PC-9 (cell line): ENCODE measurements at places on chromosomes 12 and 14. TPM values are rescaled to one million over a fixed set of nuclear protein-coding genes. Genes with fewer than 3 reads are reported as not detected.

DNA sequence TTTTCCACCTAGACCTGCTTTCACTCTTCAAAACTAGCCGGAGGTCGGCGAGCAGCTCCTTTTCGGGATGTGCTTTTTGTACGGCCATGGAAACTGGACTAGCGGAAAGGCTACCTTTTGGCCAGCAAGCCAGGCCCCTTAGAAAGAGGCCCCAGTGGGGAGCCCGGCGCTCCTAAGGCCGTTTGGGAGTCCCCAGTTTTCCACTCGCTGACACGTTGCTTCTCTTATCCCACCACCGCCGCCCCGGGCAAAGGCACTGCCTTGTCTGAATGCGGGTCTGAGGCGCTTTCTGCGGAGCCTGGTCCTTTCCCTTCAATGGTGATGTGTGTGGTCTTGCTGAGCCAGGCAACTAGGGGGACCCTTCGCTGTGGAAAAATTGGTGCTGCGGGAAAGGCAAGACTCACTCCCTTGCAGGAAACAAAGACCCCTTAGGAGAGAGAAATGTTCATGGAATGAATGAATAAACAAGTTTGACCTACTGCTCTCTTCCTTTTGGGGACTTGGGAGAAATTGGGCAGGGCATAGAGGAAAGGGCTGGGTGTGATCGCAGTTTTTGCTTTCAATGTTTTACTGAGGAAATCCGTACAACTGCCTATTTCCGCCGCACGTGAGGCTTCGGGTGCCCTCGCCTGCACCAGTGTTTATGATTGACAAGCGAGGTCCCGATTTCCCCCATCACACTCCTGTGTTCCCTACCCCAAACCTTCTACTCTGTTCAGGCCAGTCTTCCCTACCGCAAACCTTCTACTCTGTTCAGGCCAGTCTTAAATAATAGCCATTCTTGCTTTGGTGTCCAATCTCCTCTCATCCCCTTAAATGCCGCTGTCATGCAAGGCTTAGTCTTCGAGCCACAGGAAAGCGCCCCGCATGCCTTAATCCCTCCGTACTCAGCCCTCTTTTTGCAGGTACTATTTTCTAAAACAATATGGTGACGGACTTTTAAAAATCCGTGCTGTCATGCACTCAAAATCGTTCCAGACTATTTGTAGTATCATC, 1.0 kb upstream of the SLC38A2 start:
- peaks cover 30% of the 10 kb centered on the region for H3K36me3 ChIP-seq
- DNase-seq, result peak; percentile 51
- peak overlapping the region; percentile 94 for H3K4me3 ChIP-seq

ABCD2 gene
- not detected in 2 replicates for total RNA-seq

GRCh38 chr12:104121001-104121400, 17.0 kb downstream of the NFYB start:
- peak; percentile 81 for DNase-seq
- no peaks in the 10 kb centered on the region for H3K27me3 ChIP-seq
- H3K4me1 ChIP-seq, result peaks cover 24% of the 10 kb centered on the region
- H3K4me3 ChIP-seq, result no peak overlapping the region

DENND5B gene
- total RNA-seq, result 9.2 and 10.2 TPM in 2 replicates

DNA sequence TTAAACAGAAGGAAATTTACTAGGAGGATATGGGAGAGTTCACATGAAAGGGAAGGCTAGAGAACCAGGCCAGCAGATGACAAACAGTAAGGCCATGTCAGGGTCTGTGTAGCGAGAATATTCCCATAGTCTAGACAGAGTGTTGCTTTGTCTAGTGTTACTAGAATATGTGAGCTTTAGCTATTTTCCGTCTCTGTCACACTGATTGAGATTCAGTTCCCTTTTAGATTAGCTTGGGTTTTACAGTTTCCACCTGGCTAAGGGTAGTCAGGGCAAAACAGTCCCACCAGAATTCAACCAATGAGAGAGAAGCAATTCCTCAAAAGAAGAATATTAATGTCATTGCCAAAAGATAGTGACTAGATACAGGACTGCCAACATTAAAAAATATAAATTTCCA, 82.8 kb upstream of the MDM1 start:
- no peaks in the 10 kb centered on the region for H3K36me3 ChIP-seq
- no peak overlapping the region for H3K4me3 ChIP-seq
- no peaks in the 10 kb centered on the region for H3K27me3 ChIP-seq
- H3K27ac ChIP-seq, result no peak overlapping the region

DNA sequence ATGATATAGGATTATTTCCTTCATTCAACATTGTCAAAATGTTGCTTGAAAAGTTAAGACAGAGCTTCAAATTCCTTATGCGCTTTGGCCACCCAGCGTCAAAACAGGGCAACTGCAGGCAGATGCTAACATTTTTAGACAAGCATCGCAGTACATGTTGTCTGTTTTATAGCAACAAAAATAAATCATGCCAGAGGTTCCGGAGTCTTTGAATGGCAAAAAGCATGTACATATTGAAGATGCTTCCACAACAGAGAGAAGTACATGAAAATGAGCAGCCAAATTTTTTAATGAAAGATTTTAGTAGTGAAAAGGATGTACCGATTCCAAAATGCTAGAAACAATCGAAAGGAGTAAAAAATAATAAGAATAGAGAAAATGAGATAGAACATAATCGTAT, 49.8 kb upstream of the USP15 start:
- H3K27ac ChIP-seq, result no peak overlapping the region
- H3K4me1 ChIP-seq, result peaks cover 22% of the 10 kb centered on the region
- H3K27me3 ChIP-seq, result no peaks in the 10 kb centered on the region
- peak; percentile 17 for DNase-seq
- no peaks in the 10 kb centered on the region for H3K36me3 ChIP-seq
- no peak overlapping the region for H3K4me3 ChIP-seq

ENO2 gene
- total RNA-seq, result 38.8 and 56.6 TPM in 2 replicates

ITFG2 gene
- total RNA-seq, result 33.3 and 41.3 TPM in 2 replicates

- H3K4me3 ChIP-seq, result no peak overlapping the region
- no peaks in the 10 kb centered on the region for H3K36me3 ChIP-seq
- no peaks in the 10 kb centered on the region for H3K4me1 ChIP-seq
Measured at GRCh38 chr12:80813820-80814219, 97.1 kb downstream of the MYF5 start.

- H3K4me3 ChIP-seq, result no peak overlapping the region
- no peaks in the 10 kb centered on the region for H3K4me1 ChIP-seq
- no peak overlapping the region for H3K27ac ChIP-seq
- H3K36me3 ChIP-seq, result peaks cover 71% of the 10 kb centered on the region
- H3K27me3 ChIP-seq, result no peaks in the 10 kb centered on the region
- DNase-seq, result peak; percentile 59
Measured at GRCh38 chr14:75088566-75089373, 19.3 kb downstream of the ZC2HC1C start.

GRCh38 chr12:89731089-89731488, 22.5 kb upstream of the ATP2B1 start:
- H3K4me3 ChIP-seq, result no peak overlapping the region
- no peak for DNase-seq
- H3K27me3 ChIP-seq, result no peaks in the 10 kb centered on the region
- peaks cover 30% of the 10 kb centered on the region for H3K4me1 ChIP-seq
- H3K27ac ChIP-seq, result no peak overlapping the region

GRCh38 chr12:46674129-46674528, 151.7 kb downstream of the SLC38A4 start:
- H3K36me3 ChIP-seq, result no peaks in the 10 kb centered on the region
- no peak for DNase-seq
- H3K4me3 ChIP-seq, result no peak overlapping the region
- H3K27ac ChIP-seq, result peak overlapping the region; percentile 24; the same call in 1 of the 2 replicates

GRCh38 chr14:86013641-86014040, 483.7 kb downstream of the FLRT2 start:
- no peak overlapping the region for H3K4me3 ChIP-seq
- H3K27me3 ChIP-seq, result no peaks in the 10 kb centered on the region
- no peaks in the 10 kb centered on the region for H3K36me3 ChIP-seq
- H3K27ac ChIP-seq, result no peak overlapping the region
- DNase-seq, result no peak
- H3K4me1 ChIP-seq, result no peaks in the 10 kb centered on the region

DNA sequence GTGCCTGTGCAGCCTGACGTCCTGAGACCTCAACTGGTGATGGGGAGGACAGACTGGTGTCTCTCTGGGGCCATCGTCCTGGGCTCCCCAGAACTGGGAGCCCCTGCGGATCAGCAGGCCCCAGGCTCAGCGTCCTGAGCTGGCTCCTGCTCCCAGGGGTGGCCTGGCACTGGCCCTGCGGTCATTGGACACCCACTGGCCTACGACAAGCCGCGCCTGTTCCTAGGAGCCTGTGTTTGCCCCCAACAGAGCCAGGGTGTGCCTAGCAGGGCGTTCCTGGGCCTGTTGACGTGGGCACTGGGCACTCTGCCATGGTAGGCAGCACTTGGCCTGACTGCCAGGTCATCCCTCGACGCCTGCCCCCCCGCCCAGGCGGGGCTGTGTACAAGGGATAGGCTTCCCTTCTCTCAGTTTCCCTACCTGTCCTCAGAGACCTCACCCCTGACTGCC, 8.4 kb downstream of the ADSS1 start:
- H3K36me3 ChIP-seq, result no peaks in the 10 kb centered on the region
- H3K27me3 ChIP-seq, result no peaks in the 10 kb centered on the region
- no peak overlapping the region for H3K4me3 ChIP-seq
- no peak overlapping the region for H3K27ac ChIP-seq
- no peaks in the 10 kb centered on the region for H3K4me1 ChIP-seq
- no peak for DNase-seq

DNA sequence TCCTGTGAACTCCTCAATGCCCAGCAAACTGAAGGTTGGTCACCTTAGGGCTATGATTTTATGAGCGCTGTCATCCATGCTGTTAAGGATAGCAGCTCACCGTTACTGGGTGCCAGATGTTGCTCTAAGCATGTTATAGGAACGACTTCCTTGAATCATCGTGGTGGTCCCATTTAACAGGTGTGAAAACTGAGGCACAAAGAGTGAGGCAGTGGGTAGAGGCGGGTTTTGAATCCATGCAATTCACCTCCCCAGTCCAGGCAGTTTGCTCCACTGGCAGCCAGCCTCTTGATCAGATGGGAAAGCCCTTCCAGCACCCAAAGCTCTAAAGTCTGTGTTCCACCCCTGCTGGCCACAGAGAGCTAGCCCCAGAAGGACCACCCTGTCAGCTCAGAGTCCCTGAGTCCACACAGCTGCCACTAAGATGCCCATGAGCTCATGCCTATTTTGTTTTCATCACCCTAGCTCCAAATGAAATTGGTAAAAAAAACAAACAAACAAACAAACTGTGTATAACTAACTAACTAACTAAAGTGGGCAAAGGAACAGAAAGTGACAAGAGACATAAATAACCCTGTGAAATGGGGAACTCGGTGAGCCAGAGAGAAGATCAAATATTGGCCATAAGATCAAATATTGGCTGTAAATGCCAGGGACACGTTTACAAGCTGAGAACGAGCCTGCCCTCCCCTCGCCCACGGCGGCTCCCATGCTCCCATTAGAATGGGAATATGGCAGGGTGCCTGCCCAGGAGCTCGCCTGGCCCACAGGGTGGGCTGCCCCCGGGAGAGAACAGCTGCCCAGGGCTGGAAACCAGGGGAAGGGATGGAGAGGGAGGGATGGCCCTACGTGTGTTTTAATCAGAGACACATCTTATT, 72.3 kb upstream of the RFLNA start:
- H3K36me3 ChIP-seq, result no peaks in the 10 kb centered on the region
- no peaks in the 10 kb centered on the region for H3K4me1 ChIP-seq
- H3K27me3 ChIP-seq, result peaks cover 97% of the 10 kb centered on the region
- H3K4me3 ChIP-seq, result no peak overlapping the region

GRCh38 chr14:95265106-95266094, 54.3 kb downstream of the CLMN start:
- no peaks in the 10 kb centered on the region for H3K27me3 ChIP-seq
- no peaks in the 10 kb centered on the region for H3K36me3 ChIP-seq
- H3K27ac ChIP-seq, result peak overlapping the region; percentile 98

KRT85 gene
- total RNA-seq, result not detected in 2 replicates

DNA sequence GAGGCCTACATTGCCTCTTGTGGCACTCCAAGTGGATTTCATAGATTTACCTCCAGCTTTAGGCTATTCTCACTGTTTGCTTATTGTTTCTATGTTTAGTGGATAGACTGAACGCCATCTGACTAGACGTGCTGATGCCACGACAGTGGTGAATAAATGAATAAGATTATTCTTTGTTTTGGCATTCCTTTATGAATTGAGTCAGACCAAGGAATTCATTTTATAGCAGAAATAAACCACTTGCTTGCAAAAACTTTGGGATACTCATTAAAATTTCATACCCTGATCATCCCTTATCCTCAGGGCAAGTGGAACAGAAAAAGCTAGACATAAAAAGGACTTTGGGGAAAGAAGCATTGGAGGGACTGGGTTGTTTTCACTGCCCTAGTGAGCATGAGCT, 71.7 kb upstream of the FERMT2 start:
- no peak overlapping the region for H3K4me3 ChIP-seq
- no peaks in the 10 kb centered on the region for H3K4me1 ChIP-seq
- no peaks in the 10 kb centered on the region for H3K27me3 ChIP-seq
- DNase-seq, result no peak

DNA sequence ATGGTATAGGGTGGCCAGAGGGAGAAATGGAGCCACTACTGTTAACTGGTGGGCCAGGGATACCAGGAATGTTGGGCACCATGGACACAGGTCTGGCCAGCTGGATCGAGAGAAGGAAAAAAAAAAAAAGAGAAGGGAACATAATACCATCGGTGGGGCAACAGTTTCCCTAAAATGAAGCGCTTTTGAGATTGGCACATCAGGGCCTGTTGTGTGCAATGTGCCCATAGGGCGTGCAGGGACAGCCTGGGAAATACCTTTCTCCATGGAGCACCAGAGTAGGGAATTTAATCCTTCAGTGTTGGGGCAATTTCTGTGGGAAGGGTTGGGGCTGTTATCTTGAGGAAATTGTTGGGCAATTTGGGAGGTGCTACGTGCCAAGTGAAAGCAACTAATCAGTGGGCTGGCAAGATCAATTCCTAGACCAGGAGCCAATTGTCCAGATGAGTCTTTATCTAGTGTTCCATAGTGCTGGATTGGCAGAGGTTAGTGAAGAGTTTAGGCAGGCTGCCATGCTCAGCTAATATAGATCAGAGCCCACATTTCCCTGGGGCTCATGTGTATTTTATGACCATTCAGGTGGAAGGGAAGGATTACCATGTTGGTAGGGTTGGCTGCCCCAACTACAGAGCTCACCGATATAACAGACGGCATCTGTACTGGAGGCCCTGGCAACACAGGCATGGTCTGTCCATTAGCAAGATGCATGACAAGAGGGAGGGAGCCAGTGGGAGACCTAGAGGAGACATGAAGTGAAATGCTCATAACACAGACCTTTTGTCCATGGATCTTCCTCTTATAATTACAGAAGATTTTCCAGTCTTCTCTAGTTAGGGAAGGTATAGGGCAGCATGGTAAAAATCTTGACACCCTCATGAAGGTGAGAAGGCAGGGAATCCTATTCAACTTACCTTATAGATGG, 25.5 kb upstream of the NPFF start:
- peaks cover 16% of the 10 kb centered on the region for H3K4me1 ChIP-seq
- DNase-seq, result no peak
- H3K27ac ChIP-seq, result no peak overlapping the region
- no peak overlapping the region for H3K4me3 ChIP-seq
- peaks cover 28% of the 10 kb centered on the region for H3K36me3 ChIP-seq
- H3K27me3 ChIP-seq, result no peaks in the 10 kb centered on the region

- H3K27ac ChIP-seq, result no peak overlapping the region
- H3K4me1 ChIP-seq, result peaks cover 30% of the 10 kb centered on the region
- H3K36me3 ChIP-seq, result peaks cover 40% of the 10 kb centered on the region; the same call in 1 of the 2 replicates
- H3K27me3 ChIP-seq, result no peaks in the 10 kb centered on the region
- H3K4me3 ChIP-seq, result no peak overlapping the region
Measured at GRCh38 chr14:71662291-71662790, 269.9 kb upstream of the RGS6 start.

GRCh38 chr14:106044949-106045596, 518.7 kb downstream of the TMEM121 start:
- no peak for DNase-seq
- no peaks in the 10 kb centered on the region for H3K36me3 ChIP-seq
- no peak overlapping the region for H3K27ac ChIP-seq
- peaks cover 7% of the 10 kb centered on the region; the same call in 1 of the 2 replicates for H3K27me3 ChIP-seq
- H3K4me1 ChIP-seq, result no peaks in the 10 kb centered on the region

KLRK1 gene
- not detected in 2 replicates for total RNA-seq
